ENCODE measurements at places on chromosomes 2 and 18. TPM values are rescaled to one million over a fixed set of nuclear protein-coding genes. Genes with fewer than 3 reads are reported as not detected.

GRCh38 chr18:68847219-68847837, 49.4 kb downstream of the CCDC102B start:
- no peak overlapping the region for H3K4me3 ChIP-seq
- no peaks in the 10 kb centered on the region for H3K4me1 ChIP-seq
- no peaks in the 10 kb centered on the region for H3K36me3 ChIP-seq
- DNase-seq, result no peak
- H3K27me3 ChIP-seq, result no peaks in the 10 kb centered on the region

TUBA3E gene
- not detected for total RNA-seq

CROCC2 gene
- total RNA-seq, result 0.13 TPM

DNA sequence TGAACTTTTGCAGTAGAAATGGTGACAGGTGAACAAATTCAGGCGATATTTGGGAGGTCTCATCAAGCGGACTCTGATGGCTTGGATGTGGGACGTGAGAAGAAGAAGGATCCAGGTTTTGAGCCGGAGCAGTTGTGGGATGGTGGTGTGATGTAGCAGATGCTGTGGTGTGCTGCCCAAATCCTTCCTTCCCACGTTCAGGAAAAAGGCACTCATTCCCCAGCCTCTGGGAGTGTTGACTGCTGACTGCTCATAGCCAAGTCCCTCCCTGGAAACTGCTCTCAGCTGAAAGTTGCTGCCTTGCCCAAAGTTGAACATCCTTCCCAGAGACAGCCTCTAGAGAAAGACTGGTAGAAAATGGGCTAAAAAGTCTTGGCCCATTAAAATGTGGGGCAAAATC, 890.3 kb upstream of the ACVR2A start:
- no peaks in the 10 kb centered on the region for H3K27me3 ChIP-seq
- H3K4me3 ChIP-seq, result no peak overlapping the region
- H3K4me1 ChIP-seq, result no peaks in the 10 kb centered on the region
- H3K27ac ChIP-seq, result no peak overlapping the region
- no peak for DNase-seq
- H3K36me3 ChIP-seq, result no peaks in the 10 kb centered on the region
